Activated CD4-positive, CD25-positive, alpha-beta regulatory T cell treated with anti-CD3 and anti-CD28 coated beads, Interleukin-2, amount 50 U/mL, for 72 hours (primary cell): ENCODE measurements at places on chromosomes 12 and 14.
A peak's percentile ranks its signal among the peaks of the same experiment; 100 is the strongest.

DNA sequence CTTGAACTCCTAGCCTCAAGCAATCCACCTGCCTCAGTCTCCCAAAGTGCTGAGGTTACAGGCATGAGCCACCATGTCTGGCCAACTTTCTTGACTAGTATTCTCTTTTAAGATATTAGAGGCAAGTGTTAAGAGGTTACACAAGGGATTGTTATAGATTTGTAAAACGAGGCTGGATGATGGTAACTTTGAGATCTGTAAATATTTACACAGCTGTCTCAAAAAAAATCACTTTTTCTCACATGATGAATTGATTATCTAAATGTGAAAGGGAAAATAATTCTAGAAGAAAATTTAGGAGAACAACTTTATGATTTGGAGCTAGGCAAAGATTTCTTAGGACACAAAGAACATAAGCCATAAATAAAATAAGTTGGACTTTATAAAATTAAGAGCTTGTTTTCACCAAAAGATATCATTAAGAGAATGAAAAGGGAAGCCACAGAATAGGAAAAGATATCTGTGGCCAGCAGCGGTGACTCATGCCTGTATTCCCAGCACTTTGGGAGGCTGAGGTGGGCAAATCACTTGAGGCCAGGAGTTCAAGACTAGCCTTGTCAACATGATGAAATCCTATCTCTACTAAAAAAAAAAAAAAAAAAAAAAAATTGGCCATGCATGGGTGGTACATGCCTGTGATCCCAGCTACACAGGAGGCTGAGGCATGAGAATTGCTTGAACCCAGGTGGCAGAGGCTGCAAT is 77.4 kb downstream of the BBS10 start:
- no peak for DNase-seq

DNA sequence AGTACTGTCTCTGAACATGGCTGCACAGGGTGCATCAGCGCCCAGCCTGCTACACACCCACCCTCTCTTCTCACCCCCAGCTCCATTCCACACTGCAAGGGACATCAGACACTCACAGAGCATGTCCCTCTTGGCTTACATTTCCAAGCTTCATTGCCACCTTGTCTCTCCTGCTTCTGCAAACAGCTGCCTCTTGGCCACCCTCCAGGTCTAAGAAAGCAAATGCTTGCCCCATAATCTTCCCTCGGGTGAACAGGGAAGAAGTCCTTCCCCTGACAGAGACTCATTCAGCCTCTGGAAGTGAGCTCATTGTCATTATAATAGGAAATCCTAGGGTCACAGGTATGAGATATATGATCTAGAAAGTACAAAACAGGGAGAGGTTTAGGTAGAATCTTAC is 505.2 kb downstream of the RMST start:
- DNase-seq = no peak

DNA sequence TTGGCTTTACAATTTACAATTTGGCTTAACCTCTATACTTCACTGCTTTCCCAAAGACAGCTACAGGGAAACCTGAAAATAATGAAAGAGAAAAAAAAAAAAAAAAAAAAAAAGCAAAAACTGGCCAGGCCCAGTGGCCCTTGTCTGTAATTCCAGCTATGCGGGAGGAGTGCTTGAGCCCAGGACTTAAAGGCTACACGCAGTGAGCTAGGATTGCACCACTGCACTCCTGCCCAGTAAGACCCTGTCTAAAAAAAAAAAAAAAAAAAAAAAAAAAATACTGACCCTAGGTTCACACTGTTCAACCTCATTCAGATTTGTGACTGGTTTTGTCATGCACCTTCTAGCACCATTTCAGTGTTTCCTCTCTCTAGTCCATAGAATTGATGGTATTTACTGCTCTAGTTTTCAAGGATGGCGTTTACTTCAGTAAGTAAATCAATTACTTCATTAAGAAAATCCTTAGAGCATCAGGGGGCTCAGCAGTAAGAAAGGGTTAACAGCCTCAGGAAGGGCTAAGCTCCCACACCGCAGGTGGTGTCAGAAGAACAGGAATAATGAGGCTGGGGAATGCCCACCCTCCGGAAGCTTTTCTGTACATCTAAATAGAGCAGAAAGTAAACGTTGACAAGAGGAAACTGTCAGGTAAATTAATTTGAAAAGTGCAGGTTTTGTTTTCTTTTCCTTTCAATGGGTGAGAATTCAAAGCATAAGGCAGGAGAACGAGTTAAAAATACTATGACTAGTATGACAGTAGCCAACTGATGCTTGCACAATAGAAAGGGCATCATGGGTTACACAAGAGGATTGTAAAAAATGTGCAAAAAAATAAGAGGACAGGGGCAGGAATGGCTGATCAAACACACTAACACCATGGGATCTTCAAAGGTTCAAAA is 115.0 kb upstream of the MDM1 start:
- DNase-seq = no peak

GRCh38 chr12:126747530-126748149 is 1519.3 kb upstream of the TMEM132C start:
- DNase-seq = peak; percentile 44

GRCh38 chr14:68195126-68195525 is 375.5 kb downstream of the RAD51B start:
- no peak for DNase-seq

DNA sequence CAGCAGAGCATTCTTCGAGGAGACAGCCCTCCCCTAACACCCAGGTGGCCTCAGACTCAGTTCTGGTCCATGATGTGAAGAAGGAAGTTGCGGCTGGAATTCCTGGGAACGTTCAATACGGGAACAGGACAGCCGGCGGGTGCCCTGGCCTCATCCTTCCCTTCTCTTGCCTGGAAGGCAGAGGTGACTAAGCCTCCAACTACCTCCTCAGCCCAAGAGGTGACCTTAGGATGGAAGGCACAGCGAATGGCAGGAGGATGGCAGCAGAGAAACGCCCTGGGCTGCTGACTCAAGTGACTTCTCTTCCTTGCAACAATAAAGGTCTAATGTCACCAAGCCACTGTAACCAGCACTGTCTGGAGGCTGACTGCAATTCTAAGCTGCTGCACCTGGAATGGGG is 36.1 kb downstream of the DHX37 start:
- no peak for DNase-seq

DNA sequence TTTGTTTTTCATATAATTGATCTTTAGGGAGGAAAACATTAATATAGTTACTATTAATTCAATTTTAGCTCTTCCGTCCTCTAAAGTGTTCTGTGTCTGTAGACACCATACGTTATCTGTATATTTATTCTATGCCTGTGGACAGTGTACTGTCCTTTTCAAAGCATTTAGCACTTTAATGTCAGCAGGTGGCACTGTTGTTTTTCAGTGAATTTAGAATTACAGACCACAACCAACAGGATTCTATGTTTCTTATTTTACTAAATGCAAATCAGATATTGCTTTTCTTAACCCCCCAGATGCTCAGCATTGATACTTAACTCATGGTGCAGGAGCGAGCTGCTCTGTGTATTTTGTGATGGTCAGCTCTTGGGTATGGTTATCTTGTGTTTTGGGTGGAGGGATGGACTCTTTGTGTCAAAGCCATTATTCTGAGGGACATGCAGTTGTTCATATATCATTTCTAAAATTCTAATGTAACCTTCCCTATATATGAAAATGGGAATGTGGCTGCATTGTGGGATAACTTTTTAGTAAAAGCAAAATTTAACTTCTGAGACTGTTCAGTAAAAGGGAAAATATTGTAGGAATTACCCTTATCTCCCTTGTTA is 65.2 kb downstream of the PAPOLA start:
- DNase-seq = no peak

GRCh38 chr12:126681676-126682075 is 1585.3 kb upstream of the TMEM132C start:
- no peak for DNase-seq

DNA sequence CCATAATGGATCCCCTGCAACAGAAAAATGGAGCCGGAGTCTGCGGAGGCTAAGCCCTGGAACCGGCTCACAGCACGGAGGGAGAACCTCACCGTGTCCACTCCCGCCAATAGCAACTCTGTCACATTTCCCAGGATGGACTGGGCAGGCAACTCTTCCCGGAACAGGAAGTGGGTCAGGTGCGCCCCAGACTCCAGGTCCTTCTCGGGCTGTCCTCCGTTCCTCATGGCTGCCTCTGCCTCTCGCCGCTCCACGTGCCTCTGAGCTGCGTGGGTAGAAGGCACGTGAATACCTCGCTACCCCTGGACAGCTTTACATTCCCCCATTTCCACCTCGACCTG is 2.2 kb downstream of the CYP27B1 start:
- DNase-seq = no peak

DNA sequence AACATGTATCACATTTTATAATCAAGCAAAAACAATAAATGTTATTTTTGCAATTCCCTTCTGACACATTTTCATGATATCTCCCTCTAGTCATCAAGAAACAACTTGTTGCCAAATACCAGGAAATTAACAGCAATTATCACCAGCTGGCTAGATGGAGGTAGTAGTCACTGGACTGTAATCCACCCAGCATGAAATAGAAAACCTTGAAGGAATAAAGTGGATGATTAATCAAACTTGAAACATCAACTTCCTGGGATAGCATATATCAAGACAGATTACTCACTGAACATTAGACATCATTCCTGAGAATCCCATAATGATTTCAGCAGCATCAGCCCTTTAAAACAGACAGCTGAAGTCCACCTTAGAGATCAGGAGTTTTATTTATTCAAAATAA is 259.0 kb downstream of the CCDC59 start:
- DNase-seq = no peak

GRCh38 chr12:51814311-51815088 is 34.0 kb downstream of the FIGNL2 start:
- peak; percentile 79 for DNase-seq

GRCh38 chr14:87805315-87805723 is 187.7 kb downstream of the GALC start:
- DNase-seq = peak; percentile 52
